Natural killer cell treated with Interleukin-12 subunit alpha and Interleukin-12 subunit beta and Interleukin-15 and Interleukin-18, amount 100 ng/mL, for 72 hours (primary cell): ENCODE measurements at places on chromosomes 12 and 14.

GRCh38 chr12:102526656-102527055 lies 46.3 kb upstream of the IGF1 start:
- no peak for DNase-seq

- DNase-seq: no peak
Observed at GRCh38 chr12:108525681-108526080, 10.6 kb downstream of the FICD start.

- no peak for DNase-seq
Observed at GRCh38 chr12:50734409-50735263, 29.3 kb upstream of the ATF1 start.

- DNase-seq: peak; percentile 77
Observed at GRCh38 chr14:92951912-92952471, 29.0 kb downstream of the CHGA start.

- DNase-seq: no peak
Observed at GRCh38 chr12:4444031-4444430, 1.6 kb downstream of the FGF6 start.

DNA sequence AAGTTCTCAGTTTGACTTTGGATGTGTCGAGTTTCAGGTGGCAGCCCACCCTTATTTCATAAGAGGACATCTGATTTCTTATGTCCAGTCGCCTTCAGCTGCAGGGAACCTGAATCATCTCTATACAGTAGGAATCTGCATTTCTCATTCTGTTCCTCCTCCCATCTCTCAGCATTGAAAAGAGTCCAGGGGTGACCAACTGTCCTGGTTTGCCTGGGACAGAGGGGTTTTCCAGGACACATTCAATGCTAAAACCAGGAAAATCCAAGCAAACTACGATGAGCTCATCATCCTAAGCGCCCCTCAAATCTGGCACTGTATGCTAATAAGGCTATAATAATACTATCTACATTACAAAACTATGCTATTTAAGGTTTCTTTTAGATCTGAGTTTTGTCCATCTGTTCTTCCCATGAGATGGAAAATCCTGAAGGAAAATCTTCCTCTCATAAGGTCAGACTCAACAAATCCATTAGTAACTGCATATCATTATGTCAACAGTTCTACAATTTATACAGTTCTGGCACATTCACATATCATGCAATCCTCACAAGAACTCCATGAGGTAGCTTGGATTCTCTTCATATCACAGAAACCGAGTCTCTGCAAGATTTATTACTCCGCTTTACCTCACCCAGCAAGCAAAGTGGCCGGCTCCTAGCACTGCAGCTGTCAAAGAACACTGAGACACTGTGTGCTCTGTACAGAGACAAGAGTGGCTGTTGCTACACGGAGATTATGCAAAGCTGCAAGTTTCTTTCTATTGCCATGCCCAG lies 15.6 kb upstream of the CALM1 start:
- no peak for DNase-seq

GRCh38 chr12:130873106-130873795 lies 1.4 kb downstream of the RAN start:
- no peak for DNase-seq

DNA sequence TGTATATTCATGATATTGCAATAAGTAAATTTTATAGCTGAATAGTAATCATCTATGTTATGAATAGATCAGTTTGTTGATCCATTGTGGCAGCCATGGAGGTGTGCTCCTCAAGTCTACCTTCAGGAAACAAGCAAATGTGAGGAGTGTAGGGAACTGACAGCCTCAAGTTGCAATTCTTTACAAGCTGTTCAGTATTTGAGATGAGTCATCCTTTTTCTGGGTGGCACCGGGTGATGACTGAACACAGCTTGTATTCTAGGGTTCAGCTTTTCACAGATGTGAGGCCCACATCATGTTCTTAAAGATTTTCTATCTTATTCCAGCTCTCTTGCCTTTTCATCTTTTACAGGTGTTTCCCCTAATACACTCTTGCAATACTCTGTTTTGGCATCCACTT lies 452.4 kb downstream of the KCNH5 start:
- no peak for DNase-seq

DNA sequence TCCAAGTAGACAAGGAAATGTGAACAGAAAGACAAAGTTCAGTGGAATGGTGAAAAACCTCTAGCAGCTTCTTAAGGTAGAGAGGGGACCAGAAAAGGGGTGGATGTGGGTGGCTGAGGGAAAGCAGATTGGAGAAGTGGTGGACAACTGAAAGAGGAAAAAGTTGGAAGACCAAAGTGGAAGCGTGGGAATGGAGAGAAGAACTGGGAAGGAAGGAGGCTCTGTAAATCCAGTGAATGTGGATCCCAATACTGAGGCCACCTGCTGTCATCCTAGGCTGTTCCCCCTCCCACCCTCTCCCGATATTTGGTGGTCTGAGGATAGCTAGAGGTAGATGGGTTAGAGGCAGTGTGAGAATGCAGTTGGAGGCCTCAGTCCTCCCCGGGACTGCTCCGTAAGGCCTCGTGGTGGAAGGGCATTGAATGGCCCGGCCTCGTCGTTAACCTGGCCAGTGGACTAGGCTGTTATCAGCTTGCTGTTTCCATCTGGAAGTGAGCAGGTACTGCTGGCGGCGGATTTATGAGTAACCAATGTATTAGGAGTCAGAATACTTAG lies 822 bp upstream of the POU6F1 start:
- no peak for DNase-seq

GRCh38 chr14:89379891-89380820 lies 36.9 kb downstream of the FOXN3 start:
- no peak for DNase-seq

GRCh38 chr14:80428171-80428570 lies 216.9 kb upstream of the DIO2 start:
- DNase-seq: no peak

DNA sequence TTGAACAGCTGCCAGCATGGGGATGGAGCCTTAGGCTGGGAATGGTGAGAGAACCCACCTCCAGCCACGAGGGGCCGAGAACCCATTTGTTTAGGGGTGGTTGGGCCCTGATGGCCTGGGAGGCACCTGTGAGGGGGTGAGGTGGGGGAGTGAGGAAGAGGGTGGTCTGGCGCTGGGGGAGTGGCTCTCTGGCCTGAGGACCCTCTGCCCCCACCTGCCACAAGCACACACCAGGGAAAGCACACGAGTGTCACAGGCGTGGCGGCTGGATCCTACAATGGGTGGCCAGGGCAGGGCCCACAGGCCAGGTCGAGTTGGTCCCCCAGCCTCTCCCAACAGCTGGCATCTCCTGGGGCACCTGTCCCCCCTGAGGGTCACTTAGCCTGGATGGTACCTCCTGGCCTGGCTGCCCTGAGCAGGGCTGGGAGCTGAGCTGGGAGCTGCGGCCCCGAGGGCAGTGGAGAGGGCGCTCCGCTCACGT lies 340.5 kb downstream of the TMEM121 start:
- DNase-seq: peak; percentile 60

- no peak for DNase-seq
Observed at GRCh38 chr12:82757059-82757458, 70.4 kb downstream of the TMTC2 start.

GRCh38 chr14:35412272-35413056 lies 7.9 kb upstream of the NFKBIA start:
- no peak for DNase-seq

DNA sequence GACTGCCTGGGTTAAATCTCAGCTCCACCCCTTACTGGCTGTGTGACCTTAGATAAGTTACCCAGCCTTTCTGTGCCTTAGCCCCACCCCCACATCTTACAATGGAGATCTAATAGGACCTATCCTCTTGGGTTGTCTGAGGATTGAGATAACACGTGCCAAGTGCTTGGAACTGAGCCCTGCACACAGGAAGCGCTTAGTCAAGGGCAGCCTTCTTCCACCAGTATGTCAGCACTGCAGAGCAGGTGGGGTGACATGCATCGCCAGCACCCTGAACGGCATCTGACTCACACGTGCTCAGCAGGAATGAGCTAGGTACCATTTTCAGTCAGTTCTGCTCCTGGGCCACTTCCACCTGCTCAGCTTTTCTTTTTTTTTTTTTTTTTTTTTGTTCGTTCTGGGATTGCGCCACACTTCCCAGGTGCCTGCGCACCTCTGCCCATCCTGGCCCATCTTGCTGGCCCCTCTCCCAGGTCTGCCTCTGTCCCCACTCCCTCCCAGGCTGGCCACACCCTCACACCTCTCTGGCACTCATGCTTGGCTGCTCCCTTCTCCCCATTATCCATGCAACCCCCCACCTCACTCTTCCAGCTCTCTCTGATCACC lies 19.6 kb downstream of the LGMN start:
- no peak for DNase-seq

DNA sequence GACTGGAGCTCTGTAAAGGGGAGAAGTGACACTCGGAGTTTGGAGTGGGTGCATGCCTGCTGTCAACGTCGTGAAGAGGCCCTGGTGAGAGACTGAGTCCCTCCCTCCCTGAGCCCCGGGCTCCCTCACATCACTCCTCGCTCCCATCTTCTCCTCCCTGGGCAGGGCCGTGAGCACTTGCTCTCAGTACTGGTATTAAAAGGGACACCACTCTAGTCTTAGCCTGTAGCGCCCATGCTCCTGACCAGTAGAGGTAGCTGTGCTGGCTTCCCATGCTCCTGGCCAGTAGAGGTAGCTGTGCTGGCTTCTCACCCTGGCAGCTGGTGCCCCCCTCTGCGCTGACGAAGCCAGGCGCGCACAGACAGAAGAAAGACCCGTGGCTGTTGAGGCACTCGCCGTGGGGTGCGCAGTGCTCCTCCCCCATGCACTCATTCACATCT lies 14.7 kb downstream of the ISCA2 start:
- no peak for DNase-seq

- DNase-seq: no peak
Observed at GRCh38 chr12:111034083-111034885, 113.9 kb upstream of the MYL2 start.

- DNase-seq: no peak
Observed at GRCh38 chr14:53126731-53127130, 26.4 kb downstream of the DDHD1 start.

DNA sequence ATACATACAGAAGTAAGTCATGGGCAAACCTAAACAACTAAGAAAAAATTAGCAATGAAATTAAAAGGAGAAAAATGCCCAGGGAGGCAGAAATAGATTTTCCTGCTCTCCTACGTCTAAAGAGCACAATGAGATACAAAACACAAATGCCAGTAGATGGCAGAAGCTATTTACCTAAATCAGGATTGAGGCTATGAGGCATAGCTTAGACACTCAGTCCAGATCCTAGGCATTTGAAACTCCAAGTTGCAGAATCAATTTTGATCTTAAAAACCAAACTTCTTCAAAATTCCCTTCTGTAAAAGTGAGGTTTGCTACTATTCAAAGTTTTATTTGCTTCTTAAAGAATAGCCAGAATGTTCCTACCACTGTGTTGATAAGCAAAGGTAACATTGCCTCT lies 368.6 kb downstream of the DAD1 start:
- DNase-seq: no peak

DNA sequence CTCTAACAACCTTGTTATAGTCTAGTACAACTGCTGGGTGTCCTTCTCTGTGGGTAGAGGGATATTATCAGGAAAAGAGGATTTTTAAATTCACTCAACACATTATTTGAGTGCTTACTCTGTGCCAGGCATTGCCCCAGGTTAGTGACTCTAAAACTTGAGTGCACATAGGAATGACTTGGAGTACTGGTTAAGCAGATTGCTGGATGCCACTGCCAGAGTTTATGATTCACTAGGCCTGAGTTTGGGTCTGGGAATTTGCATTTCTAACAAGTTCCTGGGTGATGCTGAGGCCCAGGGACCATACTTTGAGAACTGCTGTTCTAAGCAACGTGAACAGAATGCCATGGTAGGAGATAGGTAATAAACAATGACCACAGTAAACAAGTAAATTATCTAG lies 96.6 kb downstream of the CFAP54 start:
- no peak for DNase-seq

DNA sequence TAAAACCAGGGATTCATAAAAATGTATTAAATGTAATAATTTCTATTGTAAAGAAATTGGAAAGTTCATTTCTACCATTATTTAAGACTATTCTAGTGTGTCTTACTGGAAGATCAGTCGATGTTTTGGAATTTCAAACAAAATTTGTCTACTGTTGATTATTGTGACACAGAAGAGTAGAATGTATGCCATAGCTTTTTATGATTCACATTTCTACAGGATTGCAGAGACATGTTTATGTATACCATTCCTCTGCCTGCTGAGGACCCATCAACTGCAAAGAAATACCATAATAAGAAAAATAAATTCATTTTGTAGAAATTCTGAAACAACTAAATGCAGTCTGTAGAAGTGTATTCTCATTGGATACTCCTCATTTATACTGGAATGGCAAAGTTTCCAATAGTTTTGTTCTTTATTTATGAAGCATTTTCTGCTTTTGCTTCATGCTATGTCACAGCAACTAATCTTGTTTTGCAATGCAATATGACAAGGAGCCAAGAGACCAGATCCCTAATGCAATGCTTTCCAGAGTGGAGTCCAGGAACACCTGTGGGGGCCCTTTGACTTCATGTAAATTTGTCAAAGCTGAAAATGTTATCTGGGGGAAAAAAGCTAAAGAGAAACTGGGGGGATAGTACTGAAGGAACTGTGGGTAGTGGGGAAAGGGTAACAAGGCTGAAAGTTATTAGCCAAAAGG lies 172.9 kb upstream of the LRIG3 start:
- no peak for DNase-seq

GRCh38 chr14:96095058-96095457 lies 55.9 kb downstream of the C14orf132 start:
- no peak for DNase-seq

DNA sequence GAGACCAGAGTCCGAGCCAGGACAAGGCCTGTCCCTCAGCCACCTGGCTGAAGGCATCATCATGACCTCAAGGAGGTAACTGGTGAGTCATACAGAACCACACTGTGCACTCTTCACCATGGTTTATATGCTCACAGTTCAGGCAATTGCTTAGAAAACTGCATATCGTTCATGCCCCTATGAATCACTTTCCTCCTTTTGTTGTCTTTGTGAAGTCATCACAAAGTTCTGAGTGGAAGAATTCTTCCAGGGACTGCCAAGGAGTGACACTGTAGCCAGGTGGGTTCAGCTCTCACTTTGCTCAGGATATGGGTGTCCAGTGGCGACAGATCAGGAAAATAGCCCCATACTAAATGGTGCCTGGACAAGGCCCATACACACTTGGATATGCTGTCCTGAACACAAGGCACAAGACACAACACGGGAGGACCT lies 92.5 kb downstream of the DPF3 start:
- no peak for DNase-seq

DNA sequence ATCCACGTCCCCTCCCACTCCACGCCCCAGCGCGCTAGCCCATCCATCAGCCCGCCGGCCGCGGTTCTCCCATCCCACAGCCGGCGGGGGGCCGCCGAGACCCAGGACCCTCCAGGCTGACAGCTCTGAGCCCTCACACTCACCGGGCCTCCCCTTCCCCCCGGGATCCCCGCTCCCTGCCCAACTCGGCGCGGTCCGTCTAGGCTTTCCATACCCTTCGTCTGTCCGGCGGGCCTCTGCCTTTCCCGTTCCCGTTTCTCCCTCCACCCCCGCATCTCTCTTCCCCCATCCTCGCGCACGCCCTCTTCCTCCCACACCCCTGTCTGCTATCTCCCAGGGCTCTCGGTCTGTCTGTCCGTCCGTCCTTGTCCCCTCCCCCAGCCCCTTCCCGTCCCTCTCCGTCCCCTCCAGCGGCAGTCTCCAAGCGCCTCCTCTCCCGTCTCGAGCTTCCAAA lies 726 bp downstream of the ZFHX2 start:
- DNase-seq: no peak

- no peak for DNase-seq
Observed at GRCh38 chr12:26179826-26180225, 15.5 kb upstream of the SSPN start.
